ENCODE measurements at places on chromosomes 16 and 17.

GRCh38 chr16:67667453-67667816 is 821 bp downstream of the C16orf86 start:
- DNase-seq: no peak

DNA sequence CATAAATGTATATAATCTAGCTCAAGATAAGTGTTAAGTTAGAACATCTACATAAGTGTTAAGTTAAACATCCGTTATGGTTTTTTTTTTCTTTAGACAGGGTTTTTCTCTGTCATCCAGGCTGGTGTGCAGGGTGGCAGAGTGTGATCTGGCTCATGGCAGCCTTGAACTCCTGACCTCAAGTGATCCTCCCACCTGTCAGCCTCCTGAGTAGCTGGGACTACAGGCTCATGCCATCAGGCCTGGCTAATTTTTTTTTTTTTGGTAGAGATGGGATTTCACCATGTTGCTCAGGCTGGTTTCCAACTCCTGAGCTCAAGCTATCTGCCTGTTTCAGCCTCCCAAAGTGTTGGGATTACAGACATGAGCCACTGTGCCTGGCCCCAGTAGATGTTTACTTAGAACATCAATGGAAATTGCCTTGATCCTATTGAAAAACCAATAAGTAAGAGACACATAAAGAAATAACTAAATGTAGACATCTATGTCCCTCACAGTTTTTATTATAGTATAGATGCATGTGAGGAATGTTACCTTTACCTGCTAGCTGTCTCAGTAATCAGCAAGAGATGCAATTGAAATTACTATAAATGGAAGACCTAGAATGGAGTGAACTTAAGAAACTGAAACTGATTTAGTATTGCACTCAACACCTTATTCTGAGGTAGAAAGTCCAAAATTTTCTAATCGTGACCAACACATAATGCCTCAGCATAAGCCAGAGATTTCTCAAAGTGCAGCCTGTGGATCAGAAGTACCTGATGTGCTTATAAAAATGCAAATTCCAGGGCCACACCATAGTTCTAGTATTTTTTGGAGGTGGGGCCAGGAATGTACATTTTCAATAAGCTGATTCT is 5.5 kb upstream of the FAM20A start:
- no peak for DNase-seq

DNA sequence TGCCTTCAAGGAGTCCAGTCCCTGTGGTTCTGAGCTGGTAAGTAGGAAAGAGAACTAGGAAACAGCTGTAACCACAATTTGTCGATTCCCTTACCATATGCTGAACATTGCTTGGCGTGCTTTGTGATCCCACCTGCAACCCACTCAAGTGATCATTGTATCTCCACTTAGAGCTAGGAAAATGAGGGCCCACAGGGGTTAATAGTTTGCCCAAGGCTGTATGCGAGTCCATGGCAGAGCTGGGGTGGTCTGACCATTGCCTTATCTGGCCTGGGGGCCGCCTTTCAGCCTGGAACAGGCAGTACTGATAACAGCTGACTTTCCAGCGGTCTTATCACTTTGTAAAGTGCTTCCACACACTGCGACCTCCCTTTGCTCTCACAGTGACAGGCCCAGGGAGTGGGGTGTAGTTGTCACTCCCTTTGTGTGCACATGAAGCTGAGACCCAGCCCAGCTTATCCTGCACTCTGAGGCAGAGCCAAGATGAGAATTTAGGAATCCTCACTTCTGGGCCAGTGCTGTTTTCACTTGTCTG is 9.8 kb downstream of the MYL4 start:
- no peak for DNase-seq

DNA sequence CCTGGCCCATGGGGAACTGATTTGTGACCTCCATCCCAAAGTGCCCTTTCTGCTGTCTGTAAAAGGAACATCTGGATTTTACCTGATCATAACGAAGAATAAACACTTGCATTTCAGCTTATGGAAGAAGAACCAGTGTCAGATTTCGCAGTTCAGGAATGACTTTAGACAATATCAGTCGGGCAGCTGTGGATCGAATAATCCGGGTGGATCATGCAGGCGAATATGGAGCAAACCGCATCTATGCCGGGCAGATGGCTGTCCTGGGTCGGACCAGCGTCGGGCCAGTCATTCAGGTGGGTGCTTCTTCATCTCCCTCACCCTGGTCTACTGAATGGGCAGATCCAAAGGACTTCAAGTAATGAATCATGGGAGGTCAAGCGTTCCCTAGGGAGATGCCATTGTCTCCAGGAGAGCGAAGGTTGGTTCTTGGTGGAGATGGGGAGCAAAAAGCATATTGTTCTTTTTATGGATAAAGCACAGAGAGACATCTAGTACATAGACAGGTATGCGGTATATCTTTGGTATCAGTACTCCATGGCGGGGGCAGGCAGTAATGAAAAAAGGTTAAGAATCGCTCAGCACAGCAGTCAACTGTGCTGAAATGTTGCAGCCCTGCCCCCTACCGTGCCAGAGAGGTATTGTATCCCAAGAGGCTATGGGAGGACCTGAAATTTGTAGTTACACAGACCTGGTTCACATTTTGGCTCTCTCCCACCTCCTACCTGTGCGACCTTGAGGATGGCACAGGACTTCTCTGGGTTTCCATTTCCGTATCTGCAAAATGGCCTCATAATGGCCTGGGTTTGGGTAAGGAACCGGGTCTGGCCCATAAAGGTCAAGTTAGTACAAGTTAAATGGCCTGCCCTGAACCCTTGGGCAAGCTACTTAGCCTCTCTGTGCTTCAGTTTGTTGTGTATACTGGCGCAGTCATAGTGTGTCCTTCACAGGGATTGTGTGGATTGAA is 4.7 kb downstream of the COQ7 start:
- no peak for DNase-seq

DNA sequence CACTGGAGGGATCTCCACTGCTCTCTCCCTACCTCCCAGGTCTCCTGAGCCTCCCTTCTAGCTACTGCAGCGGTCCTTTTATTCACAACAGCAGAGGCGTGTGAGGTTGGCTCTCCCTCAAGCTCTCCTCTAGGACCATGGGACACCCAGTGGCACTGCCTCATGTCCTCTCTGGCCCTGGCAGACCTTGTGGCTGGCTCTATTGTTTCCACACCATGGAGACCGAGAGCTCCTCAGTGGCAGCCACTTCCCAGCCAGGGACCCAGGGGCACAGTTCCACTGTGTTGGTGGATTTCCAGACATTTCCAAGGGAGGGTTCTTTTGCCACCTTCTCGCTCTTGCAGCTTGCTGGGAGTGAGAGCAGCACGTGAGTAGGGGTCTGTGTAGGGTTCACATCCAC is 204.9 kb downstream of the AXIN2 start:
- no peak for DNase-seq

GRCh38 chr17:51165680-51166197 is 472 bp upstream of the NME2 start:
- no peak for DNase-seq

- no peak for DNase-seq
Measured at GRCh38 chr17:49610883-49611584, 35.4 kb downstream of the NXPH3 start.

GRCh38 chr17:73293031-73293430 is 18.8 kb downstream of the CDC42EP4 start:
- no peak for DNase-seq

GRCh38 chr16:3949946-3950342 is 69.4 kb upstream of the CREBBP start:
- DNase-seq: no peak

- DNase-seq: no peak
Measured at GRCh38 chr16:82010649-82011048, 621 bp downstream of the SDR42E1 start.
